ENCODE measurements at places on chromosomes 11 and 22. TPM values are rescaled to one million over a fixed set of nuclear protein-coding genes. Genes with fewer than 3 reads are reported as not detected.

- no peaks in the 10 kb centered on the region for H3K36me3 ChIP-seq
- no peak overlapping the region for H3K4me3 ChIP-seq
- no peak for DNase-seq
- H3K27ac ChIP-seq: no peak overlapping the region
- no peaks in the 10 kb centered on the region for H3K27me3 ChIP-seq
- H3K4me1 ChIP-seq: peaks cover 11% of the 10 kb centered on the region
These were observed 7.7 kb upstream of the BAIAP2L2 start for GRCh38 chr22:38118182-38118581.

DNA sequence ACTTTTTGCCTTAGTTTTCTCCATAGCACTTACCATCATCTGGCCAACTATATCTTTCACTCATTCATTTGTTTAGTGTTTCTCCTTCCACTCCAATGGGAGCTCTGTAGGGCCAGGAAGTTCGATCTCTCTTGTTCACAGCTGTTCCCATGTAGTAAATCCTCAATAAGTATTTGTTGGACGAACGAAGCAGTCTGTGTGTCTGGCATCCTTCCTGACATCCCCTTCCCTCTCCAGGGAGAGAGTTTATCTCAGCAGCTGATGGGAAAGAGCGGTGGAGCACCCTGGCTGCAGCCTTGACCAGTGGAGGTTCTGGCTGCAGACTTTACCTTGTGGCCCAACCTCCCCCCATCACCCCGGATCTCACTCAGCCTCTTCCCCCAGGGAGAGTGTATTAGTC, 141.7 kb downstream of the CHST1 start:
- H3K4me1 ChIP-seq: no peaks in the 10 kb centered on the region
- H3K4me3 ChIP-seq: no peak overlapping the region
- H3K36me3 ChIP-seq: no peaks in the 10 kb centered on the region
- peaks cover 14% of the 10 kb centered on the region for H3K27me3 ChIP-seq
- no peak overlapping the region for H3K27ac ChIP-seq

DNA sequence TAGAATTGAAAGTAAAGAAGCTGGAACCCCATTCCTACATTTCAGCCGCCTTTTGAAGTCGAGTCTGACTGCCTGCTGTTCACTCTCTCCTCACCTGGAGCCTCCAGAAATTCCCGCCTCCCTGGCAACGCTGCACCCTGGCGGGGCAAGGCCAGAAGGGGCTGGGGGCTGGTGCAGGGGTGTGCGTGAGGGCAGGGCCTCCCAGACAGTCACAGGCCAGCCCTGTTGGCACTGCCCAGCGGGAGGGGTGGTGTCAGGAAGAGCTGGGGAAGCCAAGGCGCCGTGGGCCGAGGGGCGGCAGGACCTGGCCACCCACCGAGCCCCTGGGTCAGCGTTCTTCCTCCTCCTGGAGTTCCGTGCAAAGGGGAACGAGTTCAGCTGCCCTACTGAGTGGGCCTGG, 123.2 kb downstream of the KCNQ1OT1 start:
- H3K27ac ChIP-seq: no peak overlapping the region
- peaks cover 6% of the 10 kb centered on the region for H3K36me3 ChIP-seq
- H3K27me3 ChIP-seq: no peaks in the 10 kb centered on the region

Gene PRG2
- not detected for total RNA-seq

Gene KDM4E
- not detected for total RNA-seq

Gene C1QTNF4
- 0.58 TPM for total RNA-seq

GRCh38 chr11:94671553-94672366, 96.4 kb upstream of the AMOTL1 start:
- no peaks in the 10 kb centered on the region for H3K27me3 ChIP-seq
- peaks cover 7% of the 10 kb centered on the region for H3K4me1 ChIP-seq
- no peak for DNase-seq
- H3K36me3 ChIP-seq: no peaks in the 10 kb centered on the region
- no peak overlapping the region for H3K4me3 ChIP-seq
- no peak overlapping the region for H3K27ac ChIP-seq

DNA sequence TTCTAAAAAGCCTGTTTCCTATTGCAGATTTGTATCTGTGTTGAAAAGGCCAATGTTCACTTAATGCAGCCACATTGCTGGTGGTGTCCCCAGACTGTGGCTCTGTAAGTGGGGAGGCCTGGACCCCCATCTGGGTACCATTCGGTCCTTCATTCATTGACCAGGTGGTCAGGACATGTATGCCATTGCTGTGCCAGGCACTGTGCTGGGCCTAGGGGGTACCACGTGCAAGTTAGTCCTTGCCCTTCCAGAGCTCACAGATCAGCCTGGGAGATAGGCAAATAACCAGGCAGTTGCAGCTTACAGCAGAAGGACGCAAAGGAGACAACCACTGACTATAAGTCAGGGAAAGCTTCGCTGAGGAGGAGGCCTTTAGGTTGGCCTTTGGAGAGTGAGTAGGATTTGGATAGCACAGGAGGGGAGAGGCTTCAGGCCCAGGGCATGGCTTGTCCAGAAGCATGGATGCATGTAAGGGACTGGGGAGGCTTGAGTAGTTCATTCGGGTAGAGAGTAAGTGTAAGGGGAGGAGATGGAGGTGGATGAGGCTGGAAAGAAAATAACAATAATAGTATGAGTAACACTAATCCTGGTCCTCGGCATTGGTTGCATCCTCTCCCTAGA, 5.0 kb downstream of the PRDM11 start:
- peaks cover 52% of the 10 kb centered on the region for H3K4me1 ChIP-seq
- H3K27ac ChIP-seq: no peak overlapping the region
- no peak for DNase-seq

Gene MAPK8IP1
- total RNA-seq: 4.6 TPM

Gene OR51B2
- total RNA-seq: not detected

Gene BATF2
- 1.3 TPM for total RNA-seq

- H3K27ac ChIP-seq: no peak overlapping the region
- no peaks in the 10 kb centered on the region for H3K36me3 ChIP-seq
- no peak overlapping the region for H3K4me3 ChIP-seq
- DNase-seq: no peak
These were observed 211.9 kb upstream of the CADM1 start for GRCh38 chr11:115716080-115716479.

DNA sequence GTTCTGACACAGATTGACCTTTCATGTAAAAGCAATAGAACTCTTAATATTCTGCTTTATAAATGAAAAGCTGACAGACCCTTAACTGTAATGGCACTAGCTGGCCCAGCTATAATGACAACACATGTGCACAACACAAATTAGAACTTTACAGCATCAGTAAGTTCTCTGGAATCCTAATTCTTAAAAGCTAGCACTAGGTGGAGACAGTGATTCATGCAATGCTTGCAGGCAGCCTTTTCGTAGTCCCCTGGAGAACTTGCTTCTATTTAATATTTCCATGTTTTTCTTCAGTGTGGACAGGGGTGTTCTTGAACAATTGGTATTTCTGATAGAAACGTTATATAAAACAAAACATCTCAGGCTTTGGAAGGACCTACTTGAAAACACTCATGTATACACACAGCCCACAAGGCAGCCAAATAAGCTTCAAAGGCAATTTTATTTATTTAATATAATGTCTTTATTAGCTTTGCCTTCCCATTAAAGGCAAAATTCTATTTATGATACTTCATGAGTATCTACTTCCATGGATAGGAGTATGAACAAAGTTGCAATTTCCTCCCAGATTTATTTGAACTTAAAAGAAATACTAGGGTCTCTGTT, 374.3 kb upstream of the MPPED2 start:
- H3K27ac ChIP-seq: no peak overlapping the region
- no peaks in the 10 kb centered on the region for H3K4me1 ChIP-seq
- no peaks in the 10 kb centered on the region for H3K36me3 ChIP-seq
- H3K27me3 ChIP-seq: peaks cover 8% of the 10 kb centered on the region
- no peak overlapping the region for H3K4me3 ChIP-seq
- no peak for DNase-seq

DNA sequence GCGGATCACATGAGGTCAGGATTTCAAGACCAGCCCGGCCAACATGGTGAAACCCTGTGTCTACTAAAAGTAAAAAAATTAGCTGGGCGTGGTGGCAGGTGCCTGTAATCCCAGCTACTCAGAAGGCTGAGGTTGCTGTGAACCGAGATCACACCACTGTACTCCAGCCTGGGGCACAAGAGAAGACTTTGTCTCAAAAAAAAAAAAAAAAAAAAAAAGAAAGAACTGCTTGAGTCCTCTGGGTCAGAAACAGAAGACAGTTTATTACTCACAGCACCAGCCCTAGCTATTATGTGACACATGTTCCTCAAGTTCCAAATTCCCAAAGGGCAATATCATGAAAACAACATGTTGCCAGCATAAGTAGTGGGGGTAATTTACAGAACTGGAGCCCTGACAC, 1014.1 kb upstream of the RAG2 start:
- no peaks in the 10 kb centered on the region for H3K36me3 ChIP-seq
- no peaks in the 10 kb centered on the region for H3K27me3 ChIP-seq
- no peaks in the 10 kb centered on the region for H3K4me1 ChIP-seq

GRCh38 chr11:76856106-76856505, 4.6 kb upstream of the ACER3 start:
- no peaks in the 10 kb centered on the region for H3K36me3 ChIP-seq
- peak overlapping the region; percentile 40 for H3K27ac ChIP-seq
- no peak for DNase-seq
- H3K27me3 ChIP-seq: no peaks in the 10 kb centered on the region
- H3K4me3 ChIP-seq: no peak overlapping the region
- H3K4me1 ChIP-seq: peaks cover 23% of the 10 kb centered on the region

- no peak overlapping the region for H3K27ac ChIP-seq
- H3K4me3 ChIP-seq: no peak overlapping the region
- DNase-seq: no peak
- H3K4me1 ChIP-seq: no peaks in the 10 kb centered on the region
These were observed 377.1 kb upstream of the B3GAT1 start for GRCh38 chr11:134789104-134789503.

- no peak for DNase-seq
- H3K27ac ChIP-seq: no peak overlapping the region
- no peaks in the 10 kb centered on the region for H3K36me3 ChIP-seq
- peaks cover 49% of the 10 kb centered on the region for H3K27me3 ChIP-seq
- no peak overlapping the region for H3K4me3 ChIP-seq
- no peaks in the 10 kb centered on the region for H3K4me1 ChIP-seq
These were observed 90.0 kb downstream of the GRIK4 start for GRCh38 chr11:120601536-120601935.

DNA sequence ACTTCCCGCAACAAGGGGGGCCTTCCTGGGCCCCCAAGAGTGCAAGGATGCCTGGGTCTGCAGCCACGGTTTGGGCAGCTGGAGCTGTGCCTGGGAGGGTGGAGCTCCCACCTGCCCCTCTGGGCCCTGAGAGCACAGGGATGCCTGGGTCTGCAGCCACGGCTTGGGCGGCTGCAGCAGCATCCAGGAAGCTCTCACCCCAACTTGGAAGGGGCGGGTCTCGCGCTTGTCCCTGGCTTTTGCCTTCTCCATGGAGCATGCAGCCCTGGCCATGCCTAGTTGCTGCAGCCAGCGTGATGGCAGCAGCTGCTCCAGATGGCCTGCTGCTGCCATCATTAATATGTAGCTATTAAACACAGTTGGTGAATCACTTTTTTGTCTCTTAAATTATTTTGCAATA, 35.4 kb downstream of the NAGA start:
- H3K4me1 ChIP-seq: no peaks in the 10 kb centered on the region
- no peak overlapping the region for H3K27ac ChIP-seq
- no peaks in the 10 kb centered on the region for H3K36me3 ChIP-seq
- H3K4me3 ChIP-seq: no peak overlapping the region
- DNase-seq: no peak

Gene SLC17A6
- not detected for total RNA-seq

- no peaks in the 10 kb centered on the region for H3K27me3 ChIP-seq
- H3K4me1 ChIP-seq: no peaks in the 10 kb centered on the region
- no peak for DNase-seq
These were observed 11.3 kb upstream of the PRMT3 start for GRCh38 chr11:20376162-20376730.

Gene OR52I2
- total RNA-seq: not detected

DNA sequence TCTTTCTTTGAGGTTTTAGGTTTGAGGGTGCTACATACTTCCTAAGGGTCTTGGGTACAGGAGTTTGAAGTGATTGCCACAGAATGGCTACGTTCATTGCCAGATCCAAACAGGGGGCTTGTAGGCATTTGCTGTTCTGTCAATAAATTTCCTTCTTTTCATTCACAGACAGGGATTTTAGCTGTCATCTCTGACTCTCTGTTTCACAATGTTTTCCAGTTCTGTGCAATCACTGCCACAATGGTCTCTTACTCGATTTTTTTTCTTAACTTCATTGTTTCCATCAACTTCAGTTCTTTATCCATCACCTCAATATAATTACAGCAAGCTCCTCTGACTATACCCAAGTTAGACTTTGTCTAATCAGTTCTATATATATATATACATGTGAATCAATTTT, 6.2 kb upstream of the HBD start:
- H3K27me3 ChIP-seq: peaks cover 15% of the 10 kb centered on the region
- H3K36me3 ChIP-seq: no peaks in the 10 kb centered on the region
- no peak overlapping the region for H3K4me3 ChIP-seq
- no peaks in the 10 kb centered on the region for H3K4me1 ChIP-seq
- DNase-seq: no peak

GRCh38 chr11:33931067-33931466, 39.2 kb upstream of the LMO2 start:
- H3K4me1 ChIP-seq: peaks cover 49% of the 10 kb centered on the region
- peak overlapping the region; percentile 85 for H3K27ac ChIP-seq
- no peak overlapping the region for H3K4me3 ChIP-seq
- DNase-seq: no peak
- no peaks in the 10 kb centered on the region for H3K36me3 ChIP-seq

Gene PLEKHA7
- total RNA-seq: 33.2 TPM

Gene MAFF
- total RNA-seq: 4.7 TPM

GRCh38 chr11:119352857-119353260, 6.4 kb upstream of the MFRP start:
- peaks cover 52% of the 10 kb centered on the region for H3K4me1 ChIP-seq
- H3K36me3 ChIP-seq: peaks cover 6% of the 10 kb centered on the region
- no peak for DNase-seq
- H3K4me3 ChIP-seq: no peak overlapping the region
- no peaks in the 10 kb centered on the region for H3K27me3 ChIP-seq
- H3K27ac ChIP-seq: peak overlapping the region; percentile 72

- DNase-seq: no peak
- no peak overlapping the region for H3K27ac ChIP-seq
- peaks cover 28% of the 10 kb centered on the region for H3K27me3 ChIP-seq
- peaks cover 5% of the 10 kb centered on the region for H3K4me1 ChIP-seq
- H3K36me3 ChIP-seq: no peaks in the 10 kb centered on the region
- no peak overlapping the region for H3K4me3 ChIP-seq
These were observed 26.7 kb downstream of the PARVG start for GRCh38 chr22:44207173-44207980.

Gene OR2AT4
- total RNA-seq: not detected

Gene HEPHL1
- total RNA-seq: not detected

- no peak overlapping the region for H3K4me3 ChIP-seq
- H3K27me3 ChIP-seq: no peaks in the 10 kb centered on the region
- no peak for DNase-seq
These were observed 20.7 kb downstream of the RPUSD4 start for GRCh38 chr11:126190792-126191191.

- DNase-seq: no peak
- H3K27ac ChIP-seq: no peak overlapping the region
- no peak overlapping the region for H3K4me3 ChIP-seq
These were observed 4.4 kb upstream of the FOXRED2 start for GRCh38 chr22:36510966-36511881.
